ENCODE measurements at places on chromosomes 7 and 10. TPM values are rescaled to one million over a fixed set of nuclear protein-coding genes. Genes with fewer than 3 reads are reported as not detected.

GRCh38 chr7:29852457-29852856 lies 46.1 kb downstream of the WIPF3 start:
- no peak for DNase-seq

DNA sequence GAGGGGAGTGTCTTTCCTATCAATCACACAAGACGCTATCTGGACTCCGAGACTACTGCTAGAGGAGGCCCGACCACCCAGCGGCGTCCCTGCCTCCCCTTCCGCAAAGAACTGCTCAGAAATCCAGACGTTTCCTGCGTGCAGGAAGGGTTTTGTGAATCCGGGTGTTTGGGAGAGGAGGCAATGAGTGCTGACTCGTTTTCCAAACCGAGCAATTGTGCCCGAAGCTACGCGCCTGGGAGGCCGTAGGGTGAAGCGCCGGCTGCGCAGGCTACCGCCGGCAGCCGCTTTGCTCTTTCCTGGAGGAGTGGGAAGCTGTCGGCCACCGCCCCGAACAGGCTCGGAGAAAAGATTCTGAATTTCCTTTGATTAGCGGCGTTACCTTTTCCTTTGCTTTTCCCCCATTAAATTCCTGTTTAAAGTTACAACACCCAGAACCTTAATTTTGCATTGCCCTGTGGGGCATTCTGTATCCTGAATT lies 5.3 kb downstream of the VAX1 start:
- no peak for DNase-seq

DNA sequence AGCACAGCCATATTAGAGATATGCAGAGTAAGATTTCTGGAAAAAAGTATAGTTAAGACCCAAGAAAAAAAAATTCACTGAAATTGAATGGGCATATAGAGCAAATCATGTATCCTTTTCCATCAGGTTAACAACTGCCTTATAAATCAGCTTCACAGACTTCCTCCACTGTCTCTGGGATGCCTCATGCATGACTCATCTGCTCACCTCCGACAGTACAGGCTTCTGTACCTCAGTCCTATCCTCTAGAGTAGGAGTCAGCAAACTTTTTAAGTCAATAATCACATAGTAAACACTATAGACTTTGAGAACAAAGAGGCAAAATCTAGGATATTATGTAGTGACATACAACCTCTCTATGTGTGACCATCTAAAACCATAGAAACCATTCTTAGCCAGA lies 211.6 kb upstream of the SP8 start:
- no peak for DNase-seq

DNA sequence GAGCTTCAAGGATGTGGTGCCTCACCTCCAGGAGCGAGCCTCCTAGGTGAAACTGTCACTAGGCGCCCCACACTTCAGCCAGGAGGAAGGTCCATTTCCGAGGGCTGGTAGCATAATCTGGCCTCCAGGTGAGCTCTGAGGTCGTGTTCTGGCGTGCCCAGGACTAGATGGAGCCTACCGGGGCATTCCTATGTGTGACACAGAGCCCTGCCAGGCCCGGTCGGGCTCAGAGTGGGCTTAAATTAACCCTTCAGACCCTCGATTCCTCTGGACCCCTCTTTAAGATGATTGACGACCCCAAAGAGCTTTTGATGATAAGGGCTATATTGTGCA lies 233.1 kb downstream of the EBF3 start:
- no peak for DNase-seq

GRCh38 chr10:132743925-132744490 lies 41.9 kb downstream of the NKX6-2 start:
- no peak for DNase-seq

GRCh38 chr10:11257440-11258090 lies 239.9 kb downstream of the CELF2 start:
- no peak for DNase-seq

DNA sequence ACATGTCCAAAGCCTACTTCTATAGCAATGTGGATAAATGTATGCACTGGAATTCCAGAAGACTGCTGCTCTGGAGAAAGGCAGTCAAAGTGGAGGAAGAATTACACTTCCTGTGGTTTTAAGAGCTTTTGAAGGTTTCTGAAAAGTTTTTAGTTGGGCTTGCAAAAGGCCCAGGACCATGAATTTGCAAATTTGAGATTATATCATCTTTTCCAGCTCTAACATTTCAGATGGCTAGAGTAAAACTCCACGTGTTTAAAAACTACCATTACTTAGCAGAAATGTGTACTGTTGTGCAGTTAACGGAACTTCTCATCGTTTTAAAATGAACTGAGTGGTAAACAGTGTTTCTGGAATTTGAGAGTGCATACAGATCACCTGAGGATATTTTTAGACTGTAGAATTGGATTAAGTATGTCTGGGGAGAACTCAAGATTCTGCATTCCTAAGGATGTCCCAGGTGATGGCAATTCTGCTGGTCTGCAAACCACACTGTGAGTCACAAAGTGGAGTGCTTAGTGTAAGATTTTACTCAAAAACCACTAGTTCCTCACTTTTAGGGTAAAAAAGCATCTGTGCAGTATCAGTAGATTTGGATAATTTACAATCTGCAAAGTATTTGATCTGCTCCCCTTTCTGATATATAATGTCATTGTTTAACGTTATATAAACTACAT lies 32.9 kb upstream of the CCDC71L start:
- peak; percentile 42 for DNase-seq

DNA sequence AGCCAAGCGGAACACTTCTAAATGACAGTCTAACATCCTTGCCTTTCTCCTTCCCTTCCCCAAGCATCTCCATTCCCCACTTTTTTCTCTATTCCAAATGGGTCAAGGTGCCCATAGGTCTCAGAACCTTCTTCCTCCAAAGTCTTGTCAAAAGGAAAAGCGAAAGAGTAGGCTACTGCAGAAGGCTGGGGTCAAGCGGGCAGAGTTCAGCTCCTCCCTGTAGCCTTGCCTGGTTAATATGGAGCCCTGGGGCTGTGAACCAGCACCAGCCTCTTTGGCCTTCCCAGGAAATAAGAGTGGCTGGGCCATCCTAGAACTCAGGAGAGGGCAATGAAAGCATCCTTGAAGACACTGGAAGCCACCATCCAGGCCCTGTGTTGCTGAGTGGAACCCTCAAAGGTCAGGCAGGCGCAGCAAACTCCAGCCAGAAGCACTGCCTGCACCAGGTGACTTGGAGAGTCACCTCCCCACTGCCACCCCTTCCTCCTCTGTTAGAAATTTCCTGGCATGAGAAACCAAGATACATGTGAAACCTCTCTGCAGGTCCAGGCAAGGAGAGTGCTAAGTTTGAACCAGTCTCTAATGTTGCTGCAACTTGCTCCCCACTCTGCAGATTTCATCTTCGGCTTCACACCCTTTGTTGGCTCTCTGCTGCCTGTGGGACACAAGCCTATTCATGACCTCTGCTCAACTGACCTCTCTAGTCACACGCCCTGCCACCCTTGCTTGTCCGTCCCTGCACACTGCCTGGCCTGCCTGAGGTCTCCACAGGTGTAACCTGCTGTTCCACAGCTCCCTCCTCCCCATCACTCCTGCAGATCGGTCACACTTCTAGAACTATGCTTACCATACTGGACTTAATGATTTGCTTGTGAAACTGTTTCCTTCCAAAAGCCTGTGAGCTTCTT lies 74.9 kb downstream of the SH3PXD2A start:
- no peak for DNase-seq

Gene IFIT1B
- total RNA-seq = not detected

Gene CDHR1
- total RNA-seq = not detected

DNA sequence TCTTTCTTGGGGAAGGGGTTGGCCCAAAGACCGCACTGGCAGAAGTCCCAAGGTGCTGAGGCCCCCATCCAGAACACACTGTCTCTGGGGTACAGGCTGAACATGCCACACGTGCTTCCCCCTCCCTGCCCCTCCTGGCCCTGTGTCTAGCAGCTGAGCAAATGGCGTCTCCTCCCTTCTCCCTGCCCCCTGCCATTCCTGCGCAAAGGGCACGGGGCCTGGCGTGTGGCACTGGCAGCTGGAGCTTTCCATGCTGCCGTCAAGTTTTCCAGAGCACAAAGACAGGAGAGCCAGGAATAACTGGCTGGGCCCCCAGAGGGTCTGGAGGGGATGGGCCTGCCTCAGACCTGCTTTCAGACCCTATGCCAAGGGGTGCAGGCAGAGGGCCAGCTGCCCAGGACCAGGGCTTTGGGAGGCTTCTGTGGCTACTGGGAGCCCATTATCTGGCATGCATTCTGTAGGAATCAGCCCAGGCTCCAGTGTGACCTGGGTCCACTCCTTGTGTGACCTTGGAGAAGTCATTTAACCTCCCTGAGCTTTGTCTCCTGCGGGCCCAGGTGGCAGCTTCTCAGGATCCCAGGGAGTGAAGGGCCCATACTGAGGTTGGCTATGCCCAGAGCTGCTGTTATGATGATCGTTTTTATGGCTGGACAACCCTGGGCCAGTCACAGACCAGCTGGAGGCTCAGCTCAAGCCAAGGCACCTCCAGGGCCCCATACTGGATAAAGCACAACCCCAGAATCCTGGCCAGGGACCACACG lies 710 bp upstream of the LDB3 start:
- no peak for DNase-seq

GRCh38 chr7:731440-732085 lies 4.5 kb upstream of the PRKAR1B start:
- no peak for DNase-seq

DNA sequence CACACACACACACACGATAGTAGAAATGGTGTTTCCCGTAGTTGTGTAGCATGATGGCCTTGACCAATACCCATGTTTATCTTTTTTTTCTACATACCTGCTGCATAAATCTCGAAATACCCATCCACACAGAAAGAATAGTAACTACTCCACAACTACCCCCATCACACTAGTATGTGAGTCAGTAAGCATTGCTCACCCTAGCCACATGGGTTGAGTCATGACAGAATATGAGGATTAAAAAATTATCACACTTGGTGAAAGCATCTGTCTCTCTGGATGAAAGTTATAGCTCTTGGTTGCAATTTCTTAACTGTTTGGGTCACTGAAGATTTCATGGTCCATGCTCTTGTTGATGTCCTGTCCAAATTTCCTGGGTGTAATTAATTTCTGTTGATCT lies 103.4 kb upstream of the MDFIC start:
- DNase-seq = peak; percentile 68

DNA sequence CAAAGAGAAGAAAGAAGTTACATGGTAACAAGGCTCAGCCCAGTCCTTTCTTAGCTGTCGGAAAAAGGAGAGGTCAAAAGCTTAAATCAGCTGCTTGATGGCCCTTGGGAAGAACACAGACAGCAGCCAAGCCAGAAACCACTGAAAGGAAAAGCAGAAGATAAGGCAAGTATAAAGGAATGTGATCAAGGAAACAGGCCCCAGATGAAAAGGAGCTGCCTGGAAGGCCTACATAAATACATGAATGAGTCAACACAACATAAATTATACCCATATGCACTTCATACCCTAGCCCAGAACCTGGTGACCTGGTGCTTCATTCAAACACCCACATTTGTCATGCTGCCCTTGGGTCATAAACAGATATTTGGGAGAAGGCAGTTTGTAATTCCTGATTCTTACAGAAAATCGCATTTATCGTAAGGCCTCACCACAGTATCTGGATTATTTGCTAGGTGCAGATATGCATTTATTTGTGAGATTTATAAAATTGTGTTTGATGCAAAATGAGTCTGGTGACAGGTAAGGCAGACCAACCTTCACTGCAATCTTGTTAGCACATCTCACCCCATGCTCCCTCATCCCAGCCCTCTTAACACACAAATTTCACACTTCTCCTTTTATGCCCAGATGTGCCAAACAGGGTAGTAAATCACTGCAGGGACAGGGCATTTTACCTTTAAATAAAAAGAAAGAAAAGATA lies 94.9 kb upstream of the KCNIP2 start:
- peak; percentile 90 for DNase-seq

Gene EFCAB10
- not detected for total RNA-seq

DNA sequence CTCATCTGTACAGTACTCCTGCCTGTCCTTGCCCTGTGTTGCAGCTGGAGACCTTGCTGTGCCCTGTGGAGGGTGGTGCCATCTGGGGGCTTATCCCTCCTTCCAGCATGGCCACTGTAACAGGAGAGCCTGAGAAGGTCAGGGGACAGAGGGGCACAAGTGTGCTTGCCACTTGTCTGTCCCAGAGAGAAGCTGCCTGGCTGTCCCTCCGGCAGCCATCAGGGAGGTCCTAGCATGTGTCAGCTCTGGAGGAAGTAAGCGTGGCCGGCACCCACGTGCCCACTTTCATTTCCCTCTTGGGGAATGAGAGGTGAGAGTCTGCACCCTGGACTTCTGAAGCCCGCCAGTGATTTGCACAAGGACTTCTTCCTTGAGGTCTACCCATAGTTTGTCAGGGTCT lies 97.0 kb upstream of the PPIF start:
- no peak for DNase-seq

Gene SLC35G1
- 4.2 TPM for total RNA-seq

Measured in RPMI7951 (cell line).